ENCODE measurements at places on chromosomes 3 and 15. TPM values are rescaled to one million over a fixed set of nuclear protein-coding genes. Genes with fewer than 3 reads are reported as not detected.

- H3K27ac ChIP-seq = peak overlapping the region; percentile 60
- no peaks in the 10 kb centered on the region for H3K27me3 ChIP-seq
- peaks cover 2% of the 10 kb centered on the region for H3K36me3 ChIP-seq
- peaks cover 65% of the 10 kb centered on the region for H3K4me1 ChIP-seq
Observed at GRCh38 chr3:177109688-177110330, 87.5 kb downstream of the TBL1XR1 start.

DNA sequence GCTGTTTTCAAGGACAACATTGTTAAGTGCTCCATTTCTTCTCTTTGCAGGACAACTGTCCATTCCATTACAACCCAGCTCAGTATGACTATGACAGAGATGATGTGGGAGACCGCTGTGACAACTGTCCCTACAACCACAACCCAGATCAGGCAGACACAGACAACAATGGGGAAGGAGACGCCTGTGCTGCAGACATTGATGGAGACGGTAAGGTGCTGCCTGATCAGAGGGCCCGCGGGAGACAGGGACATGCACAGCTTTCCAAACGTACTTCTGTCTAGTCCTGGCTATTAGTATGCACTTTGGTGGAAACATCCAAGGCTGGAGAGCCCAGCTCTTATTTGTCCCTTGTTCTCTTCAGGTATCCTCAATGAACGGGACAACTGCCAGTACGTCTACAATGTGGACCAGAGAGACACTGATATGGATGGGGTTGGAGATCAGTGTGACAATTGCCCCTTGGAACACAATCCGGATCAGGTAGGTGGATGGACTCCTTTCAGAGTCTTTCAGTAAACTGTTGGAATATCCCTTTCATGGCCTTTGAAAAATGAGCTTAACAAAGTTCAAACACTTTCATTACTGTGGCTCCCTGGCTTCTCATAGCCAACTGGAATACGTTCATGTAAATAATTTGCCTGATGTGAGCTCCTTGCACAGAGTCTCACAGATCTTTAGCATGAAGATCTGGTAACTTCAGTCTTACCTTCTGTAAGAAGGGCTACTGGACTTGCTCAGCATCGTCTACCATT lies 10.4 kb downstream of the THBS1 start:
- H3K4me3 ChIP-seq = no peak overlapping the region
- no peaks in the 10 kb centered on the region for H3K36me3 ChIP-seq
- no peaks in the 10 kb centered on the region for H3K4me1 ChIP-seq
- no peak for DNase-seq
- no peak overlapping the region for H3K27ac ChIP-seq

DNA sequence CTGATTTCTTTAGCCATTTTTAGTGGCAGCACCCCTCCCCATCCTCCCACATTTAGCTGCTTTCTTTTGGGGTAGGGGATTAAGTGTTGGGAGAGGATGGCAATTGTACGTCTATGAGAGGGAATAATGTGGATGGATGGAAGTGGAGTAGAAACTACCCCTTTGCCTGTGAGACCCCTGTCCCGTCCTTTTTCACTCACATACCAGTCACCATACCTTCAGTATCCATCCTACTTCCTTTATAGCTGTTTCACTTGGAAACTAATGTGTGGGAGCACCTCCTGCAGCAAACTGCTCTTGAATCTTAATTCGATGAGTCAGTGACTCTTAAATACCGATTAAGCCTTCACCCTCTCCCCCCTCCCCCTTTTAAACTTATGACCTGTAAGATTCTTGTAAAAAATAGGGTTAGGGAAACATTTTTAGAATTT lies 730 bp downstream of the SPRED1 start:
- H3K27me3 ChIP-seq = no peaks in the 10 kb centered on the region
- peak; percentile 43 for DNase-seq
- H3K4me1 ChIP-seq = peaks cover 21% of the 10 kb centered on the region
- H3K4me3 ChIP-seq = peak overlapping the region; percentile 9
- no peaks in the 10 kb centered on the region for H3K36me3 ChIP-seq

DNA sequence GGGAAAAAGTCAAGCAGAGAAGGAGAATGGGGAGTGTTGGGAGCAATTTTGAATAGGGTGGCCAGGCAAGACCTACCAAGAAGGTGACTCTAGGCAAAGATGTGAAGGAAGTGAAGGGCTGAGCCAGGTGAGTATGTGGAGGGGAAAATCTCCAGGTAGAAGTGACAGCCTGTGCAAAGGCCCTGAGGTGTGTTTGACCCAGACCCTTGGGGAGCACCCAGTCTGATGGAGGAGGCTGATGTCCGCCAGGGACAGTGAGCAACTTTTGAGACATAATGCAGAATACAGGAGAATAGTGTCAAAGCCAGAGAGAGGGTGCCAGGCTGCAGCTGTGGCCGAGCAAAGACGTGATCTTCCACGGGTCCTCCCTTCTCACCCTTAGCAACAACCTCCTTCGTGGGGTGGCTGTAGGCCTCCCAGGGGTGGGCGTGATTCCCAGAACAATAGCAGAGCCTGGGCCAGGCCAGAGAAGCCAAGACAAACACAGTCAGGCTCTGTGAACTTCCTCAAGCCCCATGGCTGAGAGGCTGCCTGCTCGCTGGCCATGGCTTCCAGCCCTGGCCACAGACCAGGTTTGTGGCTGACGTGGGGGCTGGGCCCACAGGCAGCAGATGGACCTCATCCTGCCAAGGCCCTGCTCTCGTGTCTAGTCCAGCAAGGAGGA lies 58.1 kb downstream of the SLC6A6 start:
- no peaks in the 10 kb centered on the region for H3K36me3 ChIP-seq
- no peak for DNase-seq
- H3K27me3 ChIP-seq = no peaks in the 10 kb centered on the region
- H3K4me1 ChIP-seq = no peaks in the 10 kb centered on the region
- H3K27ac ChIP-seq = no peak overlapping the region
- no peak overlapping the region for H3K4me3 ChIP-seq

- no peak for DNase-seq
- peaks cover 20% of the 10 kb centered on the region for H3K4me1 ChIP-seq
- H3K4me3 ChIP-seq = no peak overlapping the region
- H3K36me3 ChIP-seq = peaks cover 4% of the 10 kb centered on the region
Observed at GRCh38 chr3:14411988-14412387, 9.6 kb downstream of the SLC6A6 start.

GRCh38 chr3:126521122-126521891 lies 2.6 kb upstream of the CHST13 start:
- H3K27me3 ChIP-seq = no peaks in the 10 kb centered on the region
- DNase-seq = no peak
- H3K4me3 ChIP-seq = no peak overlapping the region
- H3K27ac ChIP-seq = no peak overlapping the region

GRCh38 chr15:62770111-62770660 lies 272.4 kb upstream of the TPM1 start:
- no peaks in the 10 kb centered on the region for H3K36me3 ChIP-seq
- no peak overlapping the region for H3K27ac ChIP-seq
- no peak for DNase-seq
- H3K27me3 ChIP-seq = no peaks in the 10 kb centered on the region

- H3K4me1 ChIP-seq = peaks cover 45% of the 10 kb centered on the region
- DNase-seq = no peak
- no peaks in the 10 kb centered on the region for H3K36me3 ChIP-seq
Observed at GRCh38 chr3:46365041-46365440, 5.7 kb upstream of the CCR5 start.

- no peak overlapping the region for H3K4me3 ChIP-seq
- H3K27me3 ChIP-seq = no peaks in the 10 kb centered on the region
- H3K4me1 ChIP-seq = no peaks in the 10 kb centered on the region
- no peak for DNase-seq
- H3K27ac ChIP-seq = no peak overlapping the region
Observed at GRCh38 chr3:97872525-97873042, 50.8 kb downstream of the CRYBG3 start.

- no peaks in the 10 kb centered on the region for H3K27me3 ChIP-seq
- no peak for DNase-seq
- H3K4me3 ChIP-seq = no peak overlapping the region
- no peaks in the 10 kb centered on the region for H3K4me1 ChIP-seq
- no peak overlapping the region for H3K27ac ChIP-seq
Observed at GRCh38 chr3:173553635-173554280, 156.2 kb downstream of the NLGN1 start.

GRCh38 chr3:150041877-150042276 lies 71.2 kb upstream of the PFN2 start:
- H3K27me3 ChIP-seq = no peaks in the 10 kb centered on the region
- no peaks in the 10 kb centered on the region for H3K4me1 ChIP-seq
- no peak for DNase-seq
- no peaks in the 10 kb centered on the region for H3K36me3 ChIP-seq
- H3K27ac ChIP-seq = no peak overlapping the region
- H3K4me3 ChIP-seq = no peak overlapping the region

DNA sequence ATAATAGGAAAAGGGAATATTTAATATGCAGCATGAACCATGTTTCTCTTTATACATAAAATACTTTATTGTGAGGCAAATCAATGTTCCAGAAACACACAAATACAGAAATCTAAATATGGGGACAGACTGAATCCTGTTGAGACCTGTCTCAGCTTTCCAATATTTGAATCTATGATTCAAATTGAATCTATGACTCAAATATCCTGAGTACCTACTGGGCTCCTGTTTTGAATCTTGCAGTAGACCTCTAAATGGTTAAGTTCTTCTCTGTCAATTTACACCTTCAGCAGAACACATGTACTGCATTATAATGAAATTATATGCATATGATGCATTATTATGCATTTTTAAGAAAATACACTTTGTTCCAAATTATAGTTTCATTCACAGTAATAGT lies 143.2 kb upstream of the PLXND1 start:
- no peaks in the 10 kb centered on the region for H3K36me3 ChIP-seq
- H3K27me3 ChIP-seq = no peaks in the 10 kb centered on the region
- no peak overlapping the region for H3K27ac ChIP-seq
- no peak for DNase-seq

DNA sequence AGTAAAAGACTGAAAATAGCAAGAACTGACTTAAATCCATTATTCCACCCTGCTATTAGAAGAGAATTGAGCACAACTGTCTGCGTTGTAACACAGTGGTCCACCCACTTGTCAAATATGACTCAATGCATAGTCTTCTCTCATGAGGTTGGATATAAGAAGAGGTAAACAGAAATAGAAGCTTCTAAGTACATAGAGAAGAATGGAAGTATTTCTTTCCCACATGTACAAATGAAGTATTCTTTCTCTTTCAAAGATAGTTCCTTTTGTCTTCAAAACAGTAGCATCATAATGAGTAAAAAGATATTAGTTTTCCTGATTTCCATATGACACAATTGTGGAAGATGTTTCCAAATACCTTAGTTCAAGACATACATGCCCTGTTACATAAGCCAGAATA lies 348.6 kb upstream of the CCDC54 start:
- H3K36me3 ChIP-seq = no peaks in the 10 kb centered on the region
- no peak for DNase-seq
- H3K4me3 ChIP-seq = no peak overlapping the region
- H3K4me1 ChIP-seq = no peaks in the 10 kb centered on the region
- H3K27me3 ChIP-seq = no peaks in the 10 kb centered on the region
- H3K27ac ChIP-seq = no peak overlapping the region

DNA sequence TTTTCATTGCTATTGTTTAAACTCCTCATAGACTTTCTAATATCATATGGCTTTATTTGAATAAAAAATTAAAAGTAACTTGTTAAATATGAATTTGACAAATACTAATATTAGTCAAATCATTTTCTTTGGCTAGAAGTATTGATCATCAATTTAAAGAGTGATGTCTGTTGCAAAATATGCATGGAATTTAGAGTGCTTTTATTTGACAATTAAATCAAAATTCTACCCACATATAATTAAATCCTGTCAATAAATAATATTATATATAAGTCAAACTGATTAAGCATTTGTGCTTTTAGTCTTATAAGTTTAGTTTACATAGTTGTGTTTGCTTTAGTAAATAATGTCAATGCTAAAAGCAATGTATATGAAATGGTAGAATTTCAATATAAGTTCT lies 318.6 kb upstream of the ROBO1 start:
- H3K36me3 ChIP-seq = no peaks in the 10 kb centered on the region
- DNase-seq = no peak
- H3K27ac ChIP-seq = no peak overlapping the region
- no peak overlapping the region for H3K4me3 ChIP-seq
- no peaks in the 10 kb centered on the region for H3K27me3 ChIP-seq
- H3K4me1 ChIP-seq = no peaks in the 10 kb centered on the region

GRCh38 chr3:101571028-101571895 lies 2.7 kb upstream of the PCNP start:
- peaks cover 21% of the 10 kb centered on the region for H3K4me1 ChIP-seq
- H3K27ac ChIP-seq = no peak overlapping the region
- no peak for DNase-seq
- no peak overlapping the region for H3K4me3 ChIP-seq

GRCh38 chr3:158788446-158788845 lies 13.4 kb upstream of the MFSD1 start:
- H3K27me3 ChIP-seq = no peaks in the 10 kb centered on the region
- H3K4me1 ChIP-seq = peaks cover 5% of the 10 kb centered on the region
- H3K36me3 ChIP-seq = no peaks in the 10 kb centered on the region
- H3K27ac ChIP-seq = no peak overlapping the region
- H3K4me3 ChIP-seq = no peak overlapping the region

- H3K36me3 ChIP-seq = no peaks in the 10 kb centered on the region
- H3K4me3 ChIP-seq = no peak overlapping the region
- peaks cover 11% of the 10 kb centered on the region for H3K4me1 ChIP-seq
- peaks cover 26% of the 10 kb centered on the region for H3K27me3 ChIP-seq
Observed at GRCh38 chr15:72797834-72798233, 14.3 kb upstream of the ADPGK start.

GRCh38 chr15:67914537-67915460 lies 75.0 kb upstream of the RNU6-1 start:
- DNase-seq = no peak
- no peaks in the 10 kb centered on the region for H3K27me3 ChIP-seq
- no peak overlapping the region for H3K4me3 ChIP-seq
- H3K4me1 ChIP-seq = no peaks in the 10 kb centered on the region
- H3K36me3 ChIP-seq = no peaks in the 10 kb centered on the region

GUCA1C gene
- not detected for polyA plus RNA-seq

GHRL gene
- polyA plus RNA-seq = 3.0 TPM

DNAH12 gene
- 0.09 TPM for polyA plus RNA-seq

IGSF10 gene
- polyA plus RNA-seq = not detected

HRG gene
- polyA plus RNA-seq = not detected

VEPH1 gene
- polyA plus RNA-seq = not detected

KLF15 gene
- polyA plus RNA-seq = 0.10 TPM

HCN4 gene
- polyA plus RNA-seq = not detected

CRELD1 gene
- polyA plus RNA-seq = 46.8 TPM

AGBL1 gene
- polyA plus RNA-seq = not detected

TRIM59 gene
- polyA plus RNA-seq = 5.5 TPM

MKRN2OS gene
- not detected for polyA plus RNA-seq

STRA6 gene
- not detected for polyA plus RNA-seq

MCTP2 gene
- 38.3 TPM for polyA plus RNA-seq

AP3B2 gene
- polyA plus RNA-seq = 0.16 TPM

ITPKA gene
- not detected for polyA plus RNA-seq

ISL2 gene
- 1.8 TPM for polyA plus RNA-seq

All from B cell (primary cell).